KBM-7 (cell line): ENCODE measurements at places on chromosomes 11 and 22.

- no peak for DNase-seq
These were observed 12.6 kb downstream of the ZDHHC5 start for GRCh38 chr11:57680552-57680874.

DNA sequence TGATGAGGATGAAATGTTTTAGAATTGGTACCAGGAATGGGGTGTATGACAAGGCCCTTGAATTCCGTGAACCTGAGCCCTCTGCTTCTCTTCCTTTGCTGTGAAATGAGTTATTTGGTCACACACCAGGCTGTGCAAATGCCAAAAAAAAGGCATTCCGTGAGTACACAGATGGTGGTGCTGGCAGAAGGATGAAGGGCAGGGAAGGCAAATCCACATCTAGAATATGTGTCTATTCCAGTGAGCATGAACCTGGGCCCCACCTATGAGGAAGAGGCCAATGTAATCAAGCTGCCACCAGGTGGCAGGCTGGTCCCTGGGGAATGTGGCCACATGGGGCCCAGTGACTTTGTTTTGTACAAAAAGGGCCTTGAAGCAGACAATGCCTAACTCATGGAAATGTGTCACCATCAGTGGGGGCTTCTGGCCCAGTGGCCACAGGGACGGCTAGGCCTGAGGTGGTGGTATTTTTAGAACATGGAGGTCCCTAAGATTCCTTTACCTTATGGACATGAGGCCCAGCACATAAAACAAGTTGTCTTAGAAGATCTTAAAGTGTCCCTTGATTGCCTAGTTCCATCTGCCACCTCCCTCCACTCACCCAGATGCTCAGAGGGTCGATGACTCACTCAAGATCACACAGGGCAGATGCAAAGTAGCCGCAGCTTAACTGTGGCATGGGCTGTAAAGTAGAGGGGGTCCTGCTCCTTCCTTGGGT, 3.9 kb upstream of the RNF215 start:
- DNase-seq, result peak; percentile 87

DNA sequence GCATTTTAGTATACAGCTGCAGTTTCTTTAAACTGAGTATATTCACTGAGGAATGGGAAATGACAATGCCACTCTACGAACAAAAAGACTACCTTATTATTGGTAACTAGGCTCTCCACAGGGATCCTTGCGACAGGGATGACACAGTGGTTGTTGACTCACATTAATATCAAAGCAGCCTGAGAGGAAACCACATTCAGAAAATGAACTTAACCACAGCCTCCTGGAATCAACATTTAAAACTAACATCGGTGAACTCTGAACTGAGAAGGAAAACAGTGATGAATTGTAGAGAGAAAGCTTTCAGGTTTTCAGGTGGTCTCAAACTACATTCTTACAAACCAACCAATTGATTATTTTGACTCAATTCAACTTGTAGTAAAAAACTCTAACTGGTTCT, 90.3 kb upstream of the MTMR2 start:
- DNase-seq, result peak; percentile 71

GRCh38 chr11:130192845-130193267, 33.3 kb downstream of the ST14 start:
- no peak for DNase-seq

GRCh38 chr22:50310949-50311444, 3.6 kb upstream of the PLXNB2 start:
- DNase-seq, result no peak

DNA sequence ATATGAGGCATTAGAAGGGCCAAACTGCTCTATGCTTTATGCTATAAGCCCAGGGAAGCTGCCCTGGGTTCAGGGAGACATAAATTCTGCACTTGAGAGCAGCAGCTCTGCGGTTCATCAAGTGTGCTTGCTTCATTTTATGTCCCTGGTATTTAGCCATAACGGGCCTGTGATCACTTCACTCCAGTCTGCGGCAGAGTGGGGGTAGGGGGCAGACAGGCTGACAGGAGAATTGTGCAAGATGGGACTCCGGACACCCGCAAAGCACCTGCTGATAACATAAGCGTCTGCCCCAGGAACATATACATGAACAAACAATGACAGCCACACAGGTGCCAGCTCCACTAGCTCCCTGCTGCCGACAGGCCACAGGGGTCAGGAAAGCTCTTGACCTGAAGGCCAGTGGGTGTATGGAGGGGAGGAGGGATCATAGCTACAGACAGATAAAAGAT, 56.1 kb downstream of the SMCO4 start:
- no peak for DNase-seq

DNA sequence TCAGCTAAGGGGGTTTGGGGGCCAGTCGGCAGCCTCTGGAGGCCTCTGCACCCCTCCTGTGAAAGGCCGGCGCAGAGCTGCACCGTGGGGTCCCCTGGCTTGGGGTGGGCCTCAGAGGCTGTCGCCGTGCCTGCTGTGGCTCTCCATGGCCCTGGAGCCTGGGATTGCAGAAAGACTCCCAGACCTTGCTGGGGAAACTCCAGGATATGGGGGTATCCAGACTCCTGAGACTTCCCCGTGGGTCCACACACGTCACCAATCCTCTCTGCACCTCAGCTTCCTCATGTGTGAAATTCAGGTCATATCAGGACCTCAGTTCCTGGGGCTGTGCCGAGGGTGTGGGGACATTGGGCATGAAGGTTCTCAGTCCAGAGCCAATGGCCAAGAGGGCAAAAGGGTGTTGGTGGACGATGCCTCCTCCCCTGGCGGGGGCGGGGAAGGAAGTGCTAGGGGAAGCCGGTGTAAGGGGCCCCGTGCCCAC, 97.1 kb downstream of the KCNQ1 start:
- DNase-seq, result no peak

GRCh38 chr22:28750471-28750881, 8.6 kb downstream of the HSCB start:
- no peak for DNase-seq

DNA sequence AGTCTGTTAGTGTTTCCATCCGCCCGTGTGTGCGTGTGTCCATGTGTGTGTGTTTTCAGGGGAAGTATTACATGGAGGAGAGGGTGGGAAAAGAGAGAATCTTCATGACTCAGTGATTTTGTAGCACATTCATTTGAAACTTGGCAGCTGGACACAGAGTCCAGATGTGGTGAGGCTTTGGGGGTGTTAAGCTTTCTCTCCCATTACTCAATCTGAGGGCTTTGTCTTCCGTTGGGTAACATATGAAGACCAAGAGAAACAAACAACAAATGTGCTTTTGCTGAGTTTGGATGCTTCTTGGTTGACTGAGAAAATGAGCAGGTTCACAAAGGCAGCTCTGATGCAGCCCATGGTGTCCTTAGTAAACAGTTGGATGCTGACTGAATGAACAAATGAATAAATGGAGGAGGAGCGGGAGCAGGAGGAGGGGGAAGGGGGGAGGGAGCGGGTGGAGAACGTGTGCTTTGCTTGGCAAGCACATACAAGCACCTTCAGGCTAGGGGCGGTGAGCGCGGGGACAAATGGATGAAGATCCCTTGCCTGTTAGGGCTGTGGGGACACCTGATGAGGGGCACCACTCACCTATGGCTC, 104.3 kb downstream of the ST3GAL4 start:
- DNase-seq, result no peak

GRCh38 chr11:47360341-47360740, 7.8 kb upstream of the MYBPC3 start:
- DNase-seq, result no peak

DNA sequence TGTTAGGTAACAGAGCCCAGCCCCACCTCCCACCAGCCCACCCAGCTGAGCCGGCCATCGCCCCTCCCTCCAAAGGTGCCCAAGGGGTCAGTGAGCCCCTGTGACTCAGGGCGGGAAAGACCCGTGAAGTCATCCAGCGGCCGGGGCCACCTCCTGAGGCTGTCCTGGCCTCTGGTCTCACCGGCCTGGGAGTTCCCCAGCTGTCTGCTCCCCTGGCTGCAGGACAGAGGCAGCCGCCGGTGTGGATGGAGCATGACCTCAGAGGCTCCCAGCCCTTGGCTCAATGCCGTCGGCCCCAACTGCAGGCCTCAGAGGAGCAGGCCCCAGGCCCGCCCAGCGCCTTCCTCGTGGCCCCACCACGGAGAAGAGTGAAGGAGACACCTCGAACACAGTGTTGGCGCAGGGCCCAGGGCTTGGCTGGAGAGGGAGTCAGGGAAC, 28.7 kb downstream of the RPL3 start:
- no peak for DNase-seq

GRCh38 chr22:36928786-36929535, 15.5 kb downstream of the CSF2RB start:
- no peak for DNase-seq
